Urothelium cell line (cell line): ENCODE measurements at places on chromosomes 2 and 18.

DNA sequence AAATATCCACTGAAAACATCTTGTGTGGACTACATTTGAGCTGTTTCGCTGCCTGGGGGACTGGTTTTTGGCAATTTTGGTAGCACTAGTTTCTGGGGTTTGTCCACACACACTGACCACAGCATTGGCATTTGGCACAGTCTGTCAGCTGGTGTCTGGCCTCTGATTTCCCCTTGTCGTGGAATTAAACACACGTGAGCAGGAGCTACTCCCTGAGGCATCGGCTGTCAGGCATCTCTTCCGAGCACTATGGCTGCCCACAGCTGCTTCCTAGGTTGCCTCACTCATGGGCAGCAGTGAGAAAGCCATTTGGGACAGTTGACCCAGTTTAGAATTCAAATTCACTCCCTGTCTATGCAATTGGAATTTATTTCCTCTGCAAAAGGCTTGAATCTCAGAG, 46.8 kb upstream of the FZD5 start:
- DNase-seq: no peak

GRCh38 chr18:3104190-3105054, 91.5 kb upstream of the LPIN2 start:
- DNase-seq: no peak

DNA sequence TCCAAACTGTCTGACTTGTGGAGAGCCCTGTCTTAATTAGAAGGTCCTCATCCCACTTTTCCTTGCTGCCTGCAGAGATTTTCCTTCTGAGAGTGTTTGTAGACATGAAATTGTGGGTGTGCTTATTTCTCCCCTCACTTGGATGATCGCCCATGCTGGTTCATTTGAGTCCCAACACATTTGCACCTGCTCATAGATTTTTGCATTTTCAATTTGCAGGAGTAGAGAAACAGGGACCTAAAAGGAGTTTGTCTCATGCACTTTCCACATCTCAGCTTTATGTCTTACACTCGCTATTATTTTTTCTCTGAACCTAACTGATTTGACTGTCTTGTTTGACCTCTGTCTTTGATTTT, 33.2 kb upstream of the FHL2 start:
- DNase-seq: no peak

DNA sequence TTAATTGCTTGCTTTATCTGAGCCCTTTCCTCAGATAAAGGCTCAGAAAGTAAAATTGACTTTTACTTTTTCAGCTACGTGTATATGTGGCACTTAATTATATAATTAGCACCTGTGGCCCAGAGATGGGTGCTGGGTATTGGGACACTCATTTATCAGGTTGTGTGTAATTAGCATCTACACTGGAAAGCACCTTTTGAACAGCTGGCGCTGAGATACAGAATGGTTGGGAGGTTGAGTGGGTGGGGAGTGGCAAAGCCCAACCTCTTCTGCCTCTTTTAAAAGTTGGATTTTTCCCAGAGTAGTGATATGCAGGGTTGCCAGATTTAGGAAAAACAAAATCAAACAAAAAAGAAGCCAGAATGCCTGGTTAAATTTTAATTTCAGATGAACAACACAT, 23.9 kb downstream of the SPTBN1 start:
- no peak for DNase-seq

GRCh38 chr2:189142893-189143759, 36.4 kb downstream of the COL5A2 start:
- DNase-seq: peak; percentile 50

- DNase-seq: no peak
Observed at GRCh38 chr2:67013821-67014220, 383.3 kb upstream of the ETAA1 start.

DNA sequence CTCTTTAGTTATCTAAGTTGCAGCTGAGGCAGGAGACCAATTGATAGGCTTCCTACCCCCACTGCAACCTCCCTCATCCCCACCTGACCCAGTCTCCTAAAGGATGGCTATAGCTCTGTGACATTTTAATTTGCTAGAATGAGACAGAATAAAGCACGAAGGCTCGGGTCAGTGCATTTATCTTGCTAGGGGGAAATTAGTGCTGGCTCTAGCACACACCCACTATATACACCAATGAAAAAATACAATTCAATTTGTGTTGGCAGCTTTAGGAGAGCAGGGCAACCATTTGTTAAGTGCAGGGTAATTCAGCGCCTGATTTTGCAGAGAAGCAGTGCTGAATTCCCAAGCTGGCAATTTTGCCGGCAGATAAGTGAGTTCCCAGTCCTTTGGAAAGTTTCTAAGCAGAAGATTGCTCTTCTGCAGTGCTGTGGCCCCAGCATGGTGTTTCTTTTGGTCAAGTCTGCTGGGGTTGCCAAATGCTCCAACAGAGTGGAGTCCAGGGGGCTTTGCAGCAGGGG, 346.0 kb downstream of the ALK start:
- no peak for DNase-seq

- no peak for DNase-seq
Observed at GRCh38 chr2:133919285-133919684, 334.6 kb upstream of the MGAT5 start.

DNA sequence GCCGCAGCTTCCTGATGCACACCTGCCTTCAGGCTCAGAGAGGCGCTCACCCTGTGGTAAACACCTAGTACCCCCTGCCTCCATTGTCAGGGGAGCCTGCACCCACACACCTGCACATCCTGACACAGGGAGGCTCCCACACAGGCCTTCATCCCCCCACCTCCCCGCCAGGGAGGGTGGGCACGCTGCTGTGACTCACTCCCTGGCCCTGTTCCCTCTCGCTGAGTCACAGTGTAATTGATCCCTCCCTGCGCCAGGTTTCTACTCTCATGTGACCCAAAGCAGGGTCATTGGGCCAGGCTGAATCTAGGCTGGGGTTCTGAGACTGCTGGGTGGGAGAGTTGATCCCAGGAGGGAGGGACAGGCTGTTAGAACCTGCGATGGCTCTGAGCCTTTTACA, 8.5 kb upstream of the CELF4 start:
- peak; percentile 65 for DNase-seq

DNA sequence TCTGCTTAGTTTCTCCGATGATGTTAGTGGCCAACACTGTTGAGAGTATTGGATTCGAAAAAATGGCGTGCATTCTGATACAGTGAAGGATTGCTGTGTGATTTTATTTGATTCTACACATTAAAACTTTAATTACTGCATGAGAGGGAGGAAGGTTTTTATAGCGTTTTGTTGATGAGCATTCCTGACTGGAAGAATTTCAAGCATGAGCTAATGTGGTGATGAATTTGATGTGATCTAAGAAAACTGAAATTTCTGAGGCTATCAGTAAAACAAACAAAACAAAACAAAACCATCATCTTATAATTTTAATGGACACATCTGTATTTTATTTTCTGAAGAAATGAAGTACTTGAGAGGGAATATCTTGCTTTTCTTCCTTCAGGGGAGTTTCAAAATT, 59.6 kb downstream of the ITGB6 start:
- no peak for DNase-seq

DNA sequence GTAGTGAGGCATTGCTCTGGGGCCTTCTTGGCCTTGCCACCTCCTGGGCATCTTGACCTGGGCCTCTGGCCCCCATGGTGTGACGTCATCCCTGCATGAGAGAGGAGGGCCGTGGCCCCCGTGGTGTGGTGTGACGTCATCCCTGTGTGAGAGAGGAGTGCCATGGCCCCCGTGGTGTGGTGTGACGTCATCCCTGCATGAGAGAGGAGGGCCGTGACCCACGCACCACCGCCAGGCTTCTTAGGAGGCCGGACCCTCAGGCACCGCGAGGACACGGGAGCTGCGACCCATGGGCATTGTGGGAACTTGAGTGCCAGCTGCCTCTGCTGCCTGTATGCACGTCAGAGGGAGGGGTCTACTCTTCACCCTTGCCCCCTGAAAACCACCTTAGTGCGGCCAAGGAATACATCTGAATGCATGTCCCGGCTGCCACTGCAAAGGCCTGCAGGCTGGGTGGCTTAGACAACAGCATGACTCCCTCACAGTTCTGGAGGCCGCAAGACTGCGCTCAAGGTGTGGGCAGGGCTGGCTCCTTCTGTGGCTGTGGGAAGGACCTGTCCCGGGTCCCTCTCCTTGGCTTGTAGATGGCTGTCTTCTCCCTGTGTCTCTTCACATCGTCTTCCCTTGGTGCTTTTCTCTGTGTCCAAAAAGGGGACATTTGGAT, 20.8 kb upstream of the OTOS start:
- no peak for DNase-seq

DNA sequence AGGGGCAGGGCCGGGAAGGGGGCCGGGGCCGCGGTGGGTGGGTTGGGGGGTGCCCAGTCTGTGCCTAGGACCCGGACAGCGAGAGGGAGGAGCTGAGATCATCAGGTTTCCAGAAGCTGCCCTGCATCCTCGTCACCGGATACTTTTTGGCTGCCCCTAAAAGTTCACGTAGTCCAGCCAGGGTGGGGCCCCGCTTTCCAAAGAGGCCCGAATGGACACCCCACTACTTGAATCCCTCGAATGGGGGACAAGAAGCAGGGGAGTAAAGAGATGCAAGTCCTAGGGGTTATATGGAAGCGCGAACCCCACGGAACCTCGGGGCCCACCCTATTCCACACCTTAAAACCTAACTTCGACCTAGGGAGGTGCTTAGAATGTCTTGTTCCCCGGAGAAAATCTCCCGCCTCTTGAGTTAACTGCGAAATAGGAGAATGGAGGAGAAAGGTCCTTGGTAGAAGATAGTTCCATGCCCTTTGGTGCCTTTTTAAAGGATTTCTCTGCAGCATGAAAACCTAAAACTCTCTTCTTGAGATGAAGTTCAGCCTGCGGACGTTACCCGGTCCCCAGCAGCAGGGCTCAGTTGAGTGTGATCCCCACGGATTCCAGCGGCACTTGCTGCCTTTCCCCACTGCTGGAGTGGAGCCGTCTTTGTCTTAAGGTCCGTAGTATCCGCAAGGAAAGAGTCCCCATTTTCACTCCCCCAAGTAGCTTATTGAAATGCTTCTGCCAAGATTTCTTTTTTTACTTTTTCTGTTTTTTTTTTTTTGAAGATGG, 2.1 kb upstream of the RNF152 start:
- DNase-seq: no peak

DNA sequence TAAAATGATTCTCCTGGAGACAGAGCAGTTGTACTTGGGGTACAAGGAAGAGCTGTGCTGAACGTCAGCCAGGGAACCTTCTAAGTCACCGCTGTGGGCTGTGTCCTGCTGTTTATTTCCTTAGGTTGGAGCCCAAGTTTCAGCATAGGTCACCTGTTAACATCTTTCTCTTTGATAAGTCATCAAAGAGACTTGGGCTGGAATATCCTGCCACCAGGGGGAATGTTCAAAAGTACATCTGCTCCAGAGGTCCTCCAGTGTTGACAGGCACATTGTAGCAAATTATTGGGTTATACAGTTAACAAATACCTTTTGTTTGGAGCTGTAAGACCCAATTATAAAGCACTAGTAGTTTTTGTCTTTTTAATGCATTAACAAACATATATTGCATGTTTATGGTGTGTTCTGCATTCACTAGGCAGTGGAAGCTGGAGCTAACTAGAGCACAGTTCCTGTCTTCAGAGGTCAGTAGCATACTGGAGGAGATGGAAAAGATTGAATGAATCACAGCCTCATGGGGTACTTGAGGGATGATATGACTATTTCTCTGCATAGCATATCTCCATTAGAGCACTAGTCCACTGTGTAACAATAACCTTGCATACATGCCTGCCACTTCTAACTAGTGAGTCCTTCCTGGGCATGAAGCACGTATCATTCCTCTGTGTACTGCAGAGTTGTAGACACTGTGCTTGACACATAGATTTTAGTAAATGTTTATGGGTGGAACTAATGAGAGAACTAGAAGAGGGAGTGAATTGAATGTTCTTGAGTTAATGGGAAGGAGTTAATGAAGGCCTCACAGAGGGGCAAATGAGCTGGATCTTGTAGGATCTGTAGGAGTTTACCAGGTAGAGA, 182.1 kb downstream of the AGAP1 start:
- no peak for DNase-seq

DNA sequence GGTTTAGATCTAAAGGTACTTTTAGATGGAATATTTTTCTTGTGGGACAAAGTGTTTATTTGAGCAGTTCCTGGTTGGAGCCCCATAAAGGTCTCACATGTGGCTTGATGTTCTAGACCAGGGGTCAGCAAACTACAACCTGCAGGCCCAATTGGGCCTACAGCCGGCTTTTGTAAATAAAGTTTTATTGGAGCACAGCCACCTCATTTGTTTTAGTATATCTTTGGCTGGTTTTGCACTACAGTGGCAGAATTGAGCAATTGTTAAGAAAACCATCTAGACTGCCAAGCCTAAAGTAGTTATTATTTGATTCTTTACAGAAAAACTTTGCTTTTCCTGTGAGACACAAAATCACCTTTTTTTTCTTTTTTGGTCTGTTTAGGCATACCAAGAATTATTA, 41.6 kb downstream of the NDC80 start:
- no peak for DNase-seq

- no peak for DNase-seq
Observed at GRCh38 chr2:224142397-224143312, 103.6 kb upstream of the SERPINE2 start.

GRCh38 chr2:94956797-94957391, 68.6 kb upstream of the MAL start:
- DNase-seq: peak; percentile 73

- DNase-seq: no peak
Observed at GRCh38 chr2:160381425-160381951, 112.1 kb downstream of the RBMS1 start.

- no peak for DNase-seq
Observed at GRCh38 chr18:79922971-79923411, 28.5 kb downstream of the SLC66A2 start.
